ENCODE measurements at places on chromosomes 13 and 19.

DNA sequence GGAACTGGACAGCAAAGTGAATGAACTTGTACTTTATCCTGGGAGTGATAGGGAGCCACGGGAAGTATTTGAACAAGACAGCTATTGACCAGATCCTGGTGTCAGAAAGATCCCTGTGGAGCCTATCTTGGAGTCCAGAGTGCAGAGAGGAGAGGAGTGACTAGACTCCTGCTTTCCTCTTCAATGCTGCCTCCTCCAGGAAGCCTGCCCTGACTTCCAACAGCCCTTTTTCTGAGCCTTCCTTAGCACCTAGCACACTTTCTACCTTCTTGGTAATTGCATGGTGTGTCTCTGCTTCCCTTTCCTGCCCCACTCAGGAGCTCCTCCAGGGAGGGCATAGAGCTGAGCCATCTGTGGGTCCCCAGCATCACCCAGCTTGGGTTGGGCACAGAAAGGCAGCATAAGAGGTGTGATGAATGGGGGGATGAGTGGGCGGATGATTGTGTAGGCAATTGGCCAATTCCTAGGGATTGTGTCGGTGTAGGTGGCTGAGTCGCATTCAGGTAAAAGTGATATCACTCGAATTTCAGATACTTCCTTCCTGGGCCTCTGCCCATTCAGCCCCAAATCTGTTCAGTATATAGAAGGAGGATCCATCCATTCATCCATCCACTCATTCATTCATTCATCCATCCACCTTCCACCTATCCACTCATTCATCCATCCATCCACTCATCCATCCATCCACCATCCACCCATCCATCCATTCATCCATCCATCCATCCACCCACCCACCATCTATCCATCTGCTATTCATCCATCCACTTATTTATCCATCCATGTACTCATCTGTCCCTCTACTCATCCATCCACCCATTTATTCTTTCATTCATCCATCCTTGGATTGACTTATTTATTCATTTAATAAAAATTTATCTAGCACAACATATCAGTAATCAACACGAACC, 26.9 kb downstream of the CYP4F22 start:
- DNase-seq: no peak

- no peak for DNase-seq
These were observed 2125.7 kb upstream of the PCDH20 start for GRCh38 chr13:63541336-63541735.

- DNase-seq: no peak
These were observed 69.2 kb downstream of the DIAPH3 start for GRCh38 chr13:60094385-60095088.

DNA sequence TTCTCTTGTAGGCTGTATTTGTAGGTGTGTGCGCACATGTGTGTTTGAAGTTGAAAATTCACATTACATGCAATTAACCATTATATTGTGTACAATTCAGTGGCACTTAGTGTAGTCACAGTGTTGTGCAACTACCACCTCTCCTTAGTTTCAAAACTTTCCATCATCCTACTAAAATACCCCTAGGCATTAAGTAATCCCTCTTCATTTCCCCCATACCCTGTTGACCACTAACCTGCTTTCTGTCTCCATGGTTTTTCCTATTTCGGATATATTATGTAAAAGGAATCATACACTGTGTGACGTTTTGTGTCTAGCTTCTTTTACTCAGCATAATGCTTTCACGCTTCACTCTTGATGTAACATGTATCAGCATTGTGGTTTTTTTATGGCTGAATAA, 16.1 kb downstream of the LSM14A start:
- no peak for DNase-seq

- no peak for DNase-seq
These were observed 116.8 kb upstream of the CACNA1A start for GRCh38 chr19:13622766-13623715.

GRCh38 chr13:84985860-84986259, 813.4 kb downstream of the SLITRK6 start:
- no peak for DNase-seq
